Activated naive CD4-positive, alpha-beta T cell treated with anti-CD3 and anti-CD28 coated beads for 36 hours (primary cell): ENCODE measurements at places on chromosomes 7 and 10.
A peak's percentile ranks its signal among the peaks of the same experiment; 100 is the strongest.

- DNase-seq, result no peak
Observed at GRCh38 chr7:66429498-66430163, 199.1 kb upstream of the KCTD7 start.

- DNase-seq, result no peak
Observed at GRCh38 chr7:143368387-143368786, 5.9 kb upstream of the FAM131B start.

DNA sequence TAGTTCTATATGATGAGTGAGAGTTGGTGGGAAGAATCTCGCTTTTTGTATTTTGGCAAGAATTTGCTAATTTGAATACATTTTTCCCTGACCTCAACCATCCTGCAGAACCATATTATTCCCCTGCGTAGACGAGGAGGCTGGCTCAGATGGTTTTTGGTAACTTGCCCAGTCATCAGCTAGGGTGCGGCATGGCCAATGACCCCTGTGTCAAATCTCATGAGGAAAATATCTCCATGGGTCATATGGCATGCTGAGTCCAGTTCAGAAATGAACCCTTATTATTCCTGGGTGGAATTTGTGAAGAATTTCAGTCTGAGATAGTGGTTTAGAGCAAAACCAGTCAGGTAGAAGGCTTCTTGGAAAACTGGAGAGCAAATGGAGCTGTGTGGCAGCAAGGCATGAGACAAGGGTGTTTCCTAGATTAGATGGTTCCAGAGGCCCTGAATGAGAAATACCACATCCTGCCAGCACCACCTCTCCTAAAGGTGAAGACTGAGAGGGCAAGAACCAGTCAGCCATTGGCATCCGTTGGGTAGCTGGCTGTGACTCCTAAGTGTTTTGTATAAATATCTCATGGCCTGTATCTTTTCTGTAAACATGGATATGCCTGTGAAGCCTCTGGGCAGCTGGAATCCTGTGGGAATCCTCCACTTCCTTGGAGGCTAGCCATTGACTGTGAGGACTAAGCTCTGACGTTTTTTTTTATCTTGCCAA, 5.8 kb upstream of the UPP1 start:
- peak; percentile 72 for DNase-seq

- peak; percentile 25 for DNase-seq
Observed at GRCh38 chr10:88791924-88792323, 10.6 kb upstream of the LIPM start.

DNA sequence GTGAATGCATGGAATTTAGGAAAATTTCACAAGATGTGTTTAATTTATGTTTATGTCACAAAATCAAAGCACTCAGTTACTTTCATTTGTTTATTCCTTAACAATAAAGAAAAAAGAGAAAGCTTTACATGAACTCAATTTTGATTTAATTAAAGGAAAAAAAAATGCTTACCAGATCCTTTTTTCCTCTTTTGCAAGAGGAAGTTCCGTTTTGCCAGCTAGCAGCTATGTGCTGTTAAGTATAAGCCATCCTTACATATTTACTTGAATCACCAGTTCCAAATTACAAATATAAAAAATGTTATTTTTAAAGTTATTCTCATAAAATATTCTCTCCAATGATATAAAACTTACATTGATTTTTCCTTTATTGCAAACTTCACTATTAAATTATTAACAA, 12.7 kb downstream of the MRC1 start:
- DNase-seq, result no peak

DNA sequence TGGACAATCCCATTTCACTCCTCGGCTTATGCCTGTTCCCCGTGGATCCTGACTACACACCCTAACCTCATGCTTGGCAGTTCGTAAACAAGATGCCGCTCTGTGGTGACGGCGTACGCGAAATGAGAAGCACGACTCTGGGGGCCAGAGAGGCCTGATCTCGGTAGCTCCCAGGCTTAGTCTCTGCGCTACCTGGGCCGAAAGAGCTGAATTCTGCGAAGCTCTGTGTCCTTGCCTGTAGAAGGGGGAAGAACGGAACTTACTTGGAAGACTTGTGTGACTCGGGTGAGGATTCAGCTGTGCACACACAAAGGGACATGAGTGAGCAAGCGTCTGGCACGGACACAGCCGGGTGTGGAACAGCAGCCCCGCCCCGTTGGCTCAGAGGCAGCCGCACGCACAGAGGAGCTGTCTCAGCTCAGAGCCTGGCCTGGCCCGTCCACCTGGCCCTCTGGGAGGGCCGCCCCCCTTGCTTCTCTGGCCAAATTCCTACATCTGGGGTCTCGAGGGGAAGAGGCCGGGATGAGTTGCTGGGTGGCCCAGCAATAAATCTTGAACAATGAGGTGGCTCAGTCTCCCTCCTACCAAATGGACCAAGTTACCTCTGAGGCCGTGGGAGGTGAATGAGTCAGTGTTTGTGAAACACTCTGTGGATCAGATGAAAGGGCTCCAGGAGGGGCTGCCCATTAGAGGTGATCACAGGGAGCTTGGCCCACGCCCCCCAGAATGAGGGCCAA, 83.8 kb downstream of the PDGFA start:
- no peak for DNase-seq

DNA sequence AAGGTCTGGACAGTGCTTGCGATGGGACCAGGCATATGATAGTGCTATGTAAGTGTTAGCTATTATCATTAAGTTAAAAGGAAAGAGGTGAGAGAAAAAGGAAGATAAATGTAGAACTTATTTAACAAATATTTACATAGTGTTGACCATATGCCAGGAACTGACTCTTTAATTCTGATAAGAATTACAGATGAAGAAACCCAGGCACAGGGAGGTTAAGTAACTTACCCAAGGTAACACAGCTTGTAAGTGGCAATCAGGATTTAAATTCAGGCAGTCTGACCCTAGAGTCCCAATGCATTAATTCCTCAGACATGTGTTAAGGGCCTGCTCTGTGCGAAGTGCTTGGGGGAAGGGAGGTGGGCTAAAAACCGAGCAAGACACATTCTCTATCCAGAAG, 11.1 kb downstream of the FFAR4 start:
- DNase-seq, result no peak

GRCh38 chr10:129277841-129278240, 189.2 kb upstream of the MGMT start:
- DNase-seq, result no peak

GRCh38 chr7:69476416-69476815, 121.9 kb upstream of the AUTS2 start:
- DNase-seq, result no peak
